ENCODE measurements at places on chromosomes 16 and 17.

DNA sequence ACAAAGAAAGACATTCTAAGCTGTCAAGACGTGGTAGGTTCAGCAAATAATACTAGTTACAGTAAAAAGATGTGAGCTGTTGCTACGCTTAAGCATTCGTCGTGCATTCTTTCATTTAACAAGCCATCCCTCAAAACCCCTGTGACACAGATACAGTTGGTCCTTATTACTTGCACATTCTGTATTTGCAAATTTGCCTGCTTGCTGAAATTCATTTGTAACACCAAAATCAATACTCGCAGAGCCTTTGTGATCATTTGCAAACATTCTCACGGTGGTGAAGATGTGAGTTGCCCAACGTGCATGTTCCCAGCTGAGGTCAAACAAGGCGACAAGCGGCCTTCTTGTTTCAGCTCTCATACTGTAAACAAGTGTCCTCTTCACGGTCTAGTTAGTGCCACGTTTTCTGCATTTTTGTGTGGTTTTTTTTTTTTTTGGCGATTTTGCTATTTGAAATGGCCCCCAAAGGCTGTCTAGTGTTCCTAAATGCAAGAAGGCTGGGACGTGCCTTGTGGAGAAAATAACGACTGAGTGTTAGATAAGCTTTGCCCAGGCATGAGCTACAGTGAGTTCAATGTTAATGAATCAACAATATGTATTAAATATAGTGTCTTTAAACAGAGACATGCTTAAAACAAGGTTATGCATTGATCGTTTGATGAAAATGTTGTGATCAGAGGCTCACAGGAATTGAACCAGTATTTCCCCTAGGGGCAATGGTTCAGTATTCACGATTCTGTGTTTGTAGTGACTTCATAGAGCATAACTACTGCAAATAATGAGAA is 84.1 kb downstream of the RAB11FIP4 start:
- DNase-seq = no peak

DNA sequence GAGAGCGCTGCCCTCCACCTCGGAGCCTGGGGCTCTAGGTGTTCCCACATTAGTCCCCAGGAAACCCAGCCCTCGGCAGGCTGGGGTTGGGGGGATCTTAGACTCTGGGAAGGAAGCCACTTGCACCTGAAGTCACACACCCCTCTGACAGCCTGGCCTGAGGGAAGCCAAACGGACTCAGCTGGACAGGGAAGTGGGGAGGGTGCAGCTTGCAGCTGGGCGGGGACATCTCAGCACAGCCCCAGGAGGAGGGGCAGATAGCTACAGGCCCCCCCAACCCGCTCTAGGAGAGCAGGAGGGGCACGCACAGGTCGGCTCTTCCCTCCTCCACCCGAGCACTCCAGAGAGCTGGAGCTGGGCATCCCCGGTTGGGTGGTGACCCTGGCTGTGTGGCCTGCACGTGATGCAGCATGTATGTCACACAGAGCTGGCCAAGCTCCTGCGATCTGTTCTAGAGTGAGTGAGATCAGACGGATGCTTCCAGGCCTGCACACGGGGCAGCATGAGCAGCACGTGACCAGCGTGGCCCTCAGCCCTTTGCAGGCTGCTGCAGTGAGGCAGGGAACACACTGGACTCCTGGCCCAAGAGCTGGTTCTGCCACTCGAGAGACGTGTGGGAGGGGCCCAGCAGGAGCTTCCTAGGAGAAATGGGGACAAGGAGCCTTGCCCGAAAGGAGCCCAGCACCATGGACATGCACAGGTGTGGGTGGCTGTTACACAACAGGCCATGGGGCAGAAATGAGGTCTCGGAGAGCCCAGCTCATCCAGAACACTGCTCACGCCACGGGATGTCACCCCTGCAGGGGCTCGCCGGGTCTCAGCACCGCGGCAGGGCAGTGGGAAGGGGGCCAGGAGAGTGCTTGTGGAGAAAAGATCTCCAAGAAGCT is 15.4 kb downstream of the KIFC3 start:
- no peak for DNase-seq

DNA sequence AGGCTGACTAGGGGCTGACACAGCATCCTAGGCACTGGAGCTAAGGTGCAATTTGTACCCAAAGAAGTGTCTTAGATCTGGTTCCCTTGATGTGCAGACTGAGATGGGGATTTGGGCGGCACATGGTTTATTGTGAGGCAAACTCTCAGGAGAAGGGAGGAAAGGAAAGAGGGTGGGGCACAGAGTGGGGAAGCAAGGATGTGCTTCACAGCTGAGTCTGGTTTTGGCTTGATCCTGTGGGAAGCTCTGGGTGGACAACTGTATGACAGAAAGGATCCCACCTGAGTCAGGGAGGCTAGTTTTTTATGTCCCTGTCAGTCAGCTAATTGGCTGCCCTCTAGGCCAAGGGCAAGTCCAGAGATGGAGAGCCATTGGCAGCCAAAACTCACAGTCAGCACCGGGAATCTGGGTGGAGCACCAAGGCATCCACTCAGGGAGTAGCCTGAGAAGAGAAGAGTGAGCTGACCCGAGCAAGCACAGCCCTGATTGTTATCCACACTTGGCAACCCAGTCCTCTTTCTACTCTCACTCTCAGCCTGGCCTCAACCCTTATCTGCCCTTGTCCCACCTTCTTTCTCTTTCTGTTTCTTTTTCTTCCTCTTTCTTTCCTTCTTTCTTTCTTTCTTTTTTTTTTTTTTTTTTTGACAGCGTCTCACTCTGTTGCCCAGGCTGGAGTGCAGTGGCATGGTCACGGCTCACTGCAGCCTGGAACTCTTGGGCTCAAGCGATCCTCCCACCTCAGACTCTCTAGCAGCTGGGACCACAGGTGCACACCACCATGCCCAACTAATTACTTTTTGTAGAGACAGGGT is 12.0 kb downstream of the ARL4D start:
- DNase-seq = no peak

GRCh38 chr16:3890091-3890490 is 9.6 kb upstream of the CREBBP start:
- no peak for DNase-seq

DNA sequence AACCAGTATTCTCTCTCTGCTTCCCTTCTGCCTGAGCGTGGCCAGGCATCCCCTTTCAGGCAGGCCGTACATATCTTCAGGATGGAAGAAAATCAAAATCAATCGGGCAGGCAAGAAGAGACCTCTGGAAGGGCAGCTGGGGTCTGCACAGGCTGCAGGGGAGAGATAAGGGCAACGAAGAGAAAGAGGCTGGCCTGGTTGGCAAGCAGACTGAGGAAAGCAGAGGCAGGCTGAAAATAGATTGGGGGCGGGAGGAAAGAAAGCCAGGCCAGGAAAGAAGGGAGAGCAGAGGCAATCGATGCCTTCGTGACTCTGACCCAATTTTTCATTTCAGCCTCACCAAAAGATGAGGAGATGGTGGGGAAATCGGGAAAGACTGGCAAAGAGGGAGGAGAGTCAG is 18.1 kb downstream of the PIPOX start:
- no peak for DNase-seq

DNA sequence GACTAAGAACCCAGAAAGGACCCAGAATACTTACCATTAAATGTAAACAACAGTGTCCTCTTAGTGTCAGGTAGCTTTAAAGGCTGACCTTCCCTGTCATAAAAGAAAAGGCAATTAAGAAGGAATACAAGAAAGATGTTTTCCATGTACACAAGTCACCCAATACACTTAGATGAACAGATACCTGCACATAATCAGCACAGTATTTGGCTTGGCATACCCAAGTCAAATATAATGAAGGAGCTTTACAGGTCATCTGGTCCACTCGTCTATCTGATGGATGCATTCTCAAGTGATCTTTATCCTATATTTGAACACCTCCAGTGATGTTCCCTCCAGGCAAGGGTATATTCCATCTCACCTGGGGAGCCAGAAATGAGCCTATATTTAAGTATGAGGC is 11.1 kb upstream of the STRADA start:
- no peak for DNase-seq
